ENCODE measurements at places on chromosomes 4 and X.

GRCh38 chrX:78168065-78168464 is 28.6 kb upstream of the TAF9B start:
- DNase-seq: no peak

GRCh38 chr4:46933686-46934085 is 24.6 kb upstream of the COX7B2 start:
- no peak for DNase-seq

DNA sequence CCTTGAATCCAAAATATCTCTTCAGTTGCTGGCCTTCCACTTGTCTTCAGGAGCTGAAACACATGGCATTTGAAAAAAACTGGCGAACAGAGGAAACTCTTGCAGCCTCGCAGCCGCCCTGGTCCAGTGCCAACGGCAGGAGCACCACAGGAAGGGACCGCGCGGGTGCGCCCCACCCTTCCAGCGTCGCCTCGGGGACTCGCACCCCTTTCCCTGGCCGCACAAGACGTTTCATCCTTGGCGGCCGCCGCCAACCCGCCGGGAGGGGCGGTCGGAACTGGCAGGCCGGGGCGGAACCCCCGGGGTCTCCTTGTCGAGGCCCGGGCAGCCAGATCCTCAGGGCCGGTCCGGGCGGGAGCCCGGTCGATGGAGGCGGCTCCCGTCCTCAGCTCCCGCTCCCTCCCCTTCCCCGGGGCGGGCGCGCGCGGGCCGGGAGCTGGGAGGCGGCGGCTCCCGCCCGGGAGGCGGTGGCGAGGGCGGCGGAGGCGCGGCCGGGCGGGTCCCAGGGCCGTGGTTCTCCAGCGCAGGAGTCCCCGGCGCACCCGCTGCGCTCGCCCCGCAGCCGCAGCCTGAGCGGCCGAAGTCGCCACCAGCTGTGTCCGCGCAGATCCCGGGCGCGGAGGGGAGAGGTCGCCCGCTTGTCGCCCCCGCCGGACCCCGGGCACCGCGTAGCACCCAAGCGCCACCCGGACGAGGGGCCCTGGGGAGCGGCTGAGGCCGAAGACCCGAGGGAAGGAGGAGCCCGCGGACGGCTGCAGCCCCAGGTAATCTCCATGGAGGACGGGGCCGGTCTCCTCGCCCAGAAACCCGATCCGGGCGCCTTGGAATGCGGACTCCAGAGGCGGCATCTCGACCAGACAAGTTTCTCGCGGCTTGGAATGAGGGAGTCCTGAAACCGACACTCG is 886 bp upstream of the NDST3 start:
- peak; percentile 54 for DNase-seq

GRCh38 chrX:122517786-122518185 is 666.3 kb upstream of the GRIA3 start:
- DNase-seq: no peak

- DNase-seq: no peak
These were observed 70.1 kb upstream of the SH3RF1 start for GRCh38 chr4:169340834-169341233.

DNA sequence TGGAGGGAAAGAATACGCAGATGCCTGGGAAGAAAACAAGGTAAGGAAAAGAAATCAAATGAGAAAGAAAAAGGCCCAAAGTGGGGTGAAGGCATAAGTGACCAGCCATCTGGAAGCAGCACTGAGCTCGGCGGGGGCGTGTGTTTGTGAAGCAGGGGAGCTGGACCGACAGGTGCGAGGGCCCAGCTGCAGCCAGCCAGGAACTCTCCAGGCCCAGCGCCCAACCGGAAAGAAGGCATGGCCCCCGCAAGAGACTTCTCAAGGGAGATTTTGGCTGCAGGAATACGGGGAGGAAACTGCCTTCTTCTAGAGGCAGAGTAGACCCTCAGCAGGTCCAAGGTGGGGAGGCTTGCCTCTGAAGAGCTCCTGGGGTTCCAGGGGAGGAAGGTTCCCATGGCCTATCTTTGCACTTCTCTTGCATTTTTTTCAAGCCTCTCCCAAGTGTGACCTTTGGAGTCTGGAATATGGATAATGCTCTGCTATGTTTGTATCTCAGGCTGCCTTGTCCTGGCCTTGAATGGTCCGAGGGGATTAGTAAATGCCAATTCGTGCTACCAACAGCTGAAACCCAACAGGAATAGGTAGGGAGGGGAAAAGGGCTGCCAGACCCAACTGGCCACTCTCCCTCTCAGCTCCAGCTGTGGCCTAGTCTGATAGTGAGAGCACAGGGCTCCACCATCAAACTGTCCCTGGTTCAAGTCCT is 10.8 kb upstream of the CITED1 start:
- DNase-seq: no peak

DNA sequence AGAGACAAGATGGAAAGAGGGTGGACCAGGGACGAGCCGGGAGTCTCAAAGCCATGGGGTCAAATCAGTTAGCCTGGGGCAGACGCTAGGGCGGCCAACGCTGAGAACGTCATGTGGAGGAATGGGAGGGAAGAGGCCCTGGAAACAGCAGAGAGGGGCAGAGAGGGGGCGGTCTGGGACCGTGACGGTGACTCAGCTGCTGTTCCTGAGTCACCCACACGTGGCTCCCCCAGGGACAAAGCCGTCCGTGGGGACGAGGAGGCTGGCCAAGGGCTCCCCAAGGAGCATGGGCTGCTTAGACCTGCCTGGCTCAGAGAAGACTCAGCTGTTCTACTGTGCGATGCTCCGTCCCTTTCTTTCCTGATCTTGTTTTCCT is 108.4 kb upstream of the LRPAP1 start:
- no peak for DNase-seq

DNA sequence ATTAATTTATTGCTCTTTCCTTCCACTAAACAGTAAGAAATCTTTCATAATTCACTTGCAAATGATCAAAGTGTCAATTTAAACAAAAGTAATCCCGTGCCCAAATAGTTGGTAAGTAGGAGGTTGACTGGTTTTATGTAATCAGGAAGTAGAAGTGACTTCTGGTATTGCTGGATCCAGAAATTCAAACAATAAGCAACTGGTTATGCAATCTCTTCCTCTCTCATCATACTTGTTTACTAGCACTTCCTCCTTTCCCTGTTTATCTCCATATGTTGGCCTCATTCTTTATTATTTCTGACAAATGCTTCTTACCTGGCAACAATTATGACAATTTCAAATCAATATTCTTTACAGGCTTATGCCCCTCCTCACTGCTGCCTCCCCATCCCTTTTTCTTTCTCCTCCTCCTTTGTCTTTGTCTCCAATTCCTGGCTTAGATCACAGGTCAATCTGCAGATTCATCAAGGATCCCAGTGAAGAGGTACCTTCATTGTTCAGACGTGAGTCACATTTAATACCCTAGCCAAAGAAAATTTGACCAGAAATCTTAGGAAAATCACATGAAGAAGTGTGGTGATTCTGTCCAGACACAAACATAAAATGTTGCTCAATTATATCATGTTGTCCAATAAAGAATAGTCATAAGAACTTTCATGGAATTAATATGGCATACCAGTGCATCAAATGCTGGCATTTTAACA is 323.2 kb upstream of the PCDH7 start:
- DNase-seq: no peak

GRCh38 chrX:96563646-96564045 is 121.0 kb upstream of the DIAPH2 start:
- no peak for DNase-seq

GRCh38 chr4:99436976-99437722 is 2.0 kb upstream of the ADH7 start:
- no peak for DNase-seq

- no peak for DNase-seq
These were observed 28.0 kb upstream of the IGBP1 start for GRCh38 chrX:70105229-70105628.

DNA sequence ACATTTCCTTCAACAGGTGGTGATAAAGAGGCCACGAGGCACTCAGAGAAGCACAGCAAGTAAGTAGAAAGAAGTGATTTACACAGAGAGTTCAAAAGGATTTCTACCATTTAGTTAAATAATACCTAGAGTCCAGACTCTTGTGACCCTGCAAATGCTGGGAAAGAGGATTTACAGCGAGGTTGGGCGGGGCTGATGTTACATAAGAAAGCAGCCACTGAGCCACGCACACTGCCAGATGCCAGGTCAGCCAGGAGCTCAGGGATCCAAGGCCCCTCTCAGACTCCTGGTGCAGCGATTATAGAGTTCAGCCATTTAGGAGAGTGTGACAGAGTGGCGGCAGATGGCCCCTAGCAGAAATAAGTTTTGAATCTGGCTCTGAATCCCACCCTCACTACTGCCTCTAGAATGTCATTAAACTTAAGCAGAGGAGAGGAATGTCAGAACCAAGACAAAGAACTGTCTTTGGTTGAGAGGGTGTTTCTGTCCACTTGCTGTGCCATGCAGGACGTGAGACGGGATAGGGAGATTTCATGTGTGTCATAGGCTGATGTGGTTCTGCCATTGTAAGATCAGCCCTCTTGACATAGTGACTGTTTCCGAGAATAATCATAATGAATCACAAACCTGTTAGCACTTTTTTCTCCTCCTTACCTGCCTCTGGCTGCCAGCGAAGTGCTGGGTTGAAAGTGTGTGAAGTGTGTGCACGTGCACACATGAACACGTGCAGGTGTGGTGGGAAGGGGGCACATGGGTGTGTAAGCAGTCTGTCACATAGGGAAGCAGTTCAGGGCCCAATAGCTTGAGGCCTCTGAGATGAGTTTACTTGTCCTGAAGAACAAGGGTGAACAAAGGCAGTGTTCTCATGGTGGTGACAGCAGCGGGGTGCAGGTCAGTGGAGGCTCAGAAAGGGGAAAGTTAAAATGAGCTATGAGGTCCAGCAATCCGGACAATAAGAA is 50.1 kb downstream of the MFAP3L start:
- DNase-seq: no peak

GRCh38 chrX:132227383-132228112 is 8.3 kb upstream of the RAP2C start:
- no peak for DNase-seq

DNA sequence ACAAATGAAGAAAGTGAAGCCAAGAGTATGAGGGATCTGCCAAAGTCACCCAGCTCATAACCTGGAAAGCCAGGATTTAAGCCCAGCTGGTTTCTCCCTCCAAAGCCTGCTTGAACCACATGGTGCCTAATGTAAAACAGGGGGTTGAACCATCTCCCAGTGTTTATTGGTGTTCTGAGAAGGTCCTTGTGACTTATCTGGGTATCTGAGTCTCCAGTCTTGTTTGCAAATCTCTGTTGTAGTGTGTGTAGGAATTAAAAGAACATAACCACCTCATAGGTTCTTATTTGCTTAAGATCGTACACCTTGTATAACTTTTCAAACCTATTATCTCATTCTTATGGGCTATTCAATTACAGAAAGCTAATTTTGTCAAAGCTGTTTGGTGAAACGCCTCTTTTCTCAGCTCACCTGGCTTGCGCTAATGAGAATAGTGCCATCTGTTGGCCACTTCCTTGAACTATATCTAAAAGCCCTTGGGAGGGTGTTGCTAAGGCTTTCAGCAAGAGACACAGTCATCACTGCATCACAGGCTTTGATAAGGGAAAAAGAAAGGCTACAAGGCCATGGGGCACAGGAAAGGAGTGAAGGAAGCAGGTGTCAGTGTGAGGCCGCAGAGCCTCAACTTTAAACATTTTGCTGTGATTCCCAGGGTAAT is 34.0 kb downstream of the ETDB start:
- peak; percentile 68 for DNase-seq

- DNase-seq: no peak
These were observed 57.7 kb upstream of the TBC1D14 start for GRCh38 chr4:6851962-6852361.

DNA sequence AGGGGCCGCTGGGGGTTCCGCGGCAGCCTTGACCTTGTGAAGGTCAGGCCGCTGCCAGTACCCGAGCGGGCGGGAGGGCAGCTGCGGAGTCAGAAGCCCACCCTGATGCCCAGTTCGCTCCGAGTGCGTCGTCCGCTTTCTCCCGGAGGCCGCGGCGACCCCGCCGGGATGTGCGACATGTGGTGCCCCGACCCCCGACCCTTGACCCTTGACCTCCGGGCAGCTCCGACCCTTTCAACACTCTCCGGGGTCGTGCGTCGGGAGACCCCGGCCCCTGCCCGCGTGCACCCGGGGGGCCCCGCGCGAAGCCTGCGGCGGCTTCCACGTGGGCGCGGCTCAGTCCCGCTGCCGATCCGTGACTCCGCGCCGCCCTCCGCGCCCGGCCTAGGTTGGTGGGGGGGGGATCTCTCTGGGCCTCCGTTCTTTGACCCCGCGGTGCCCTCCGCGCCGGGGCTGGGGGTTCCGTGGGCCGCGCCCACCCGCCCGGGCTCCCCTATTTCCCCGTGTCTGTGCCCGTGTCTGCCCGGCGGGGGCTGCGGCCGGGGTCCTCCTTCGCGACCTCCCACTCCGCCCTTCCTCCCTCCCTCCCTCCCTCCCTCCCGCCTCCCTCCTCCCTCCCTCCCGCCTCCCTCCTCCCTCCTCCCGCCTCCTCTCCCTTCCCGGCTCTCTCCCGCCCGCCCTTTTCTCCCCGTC is 609 bp upstream of the SLC25A6 start:
- peak; percentile 50 for DNase-seq

DNA sequence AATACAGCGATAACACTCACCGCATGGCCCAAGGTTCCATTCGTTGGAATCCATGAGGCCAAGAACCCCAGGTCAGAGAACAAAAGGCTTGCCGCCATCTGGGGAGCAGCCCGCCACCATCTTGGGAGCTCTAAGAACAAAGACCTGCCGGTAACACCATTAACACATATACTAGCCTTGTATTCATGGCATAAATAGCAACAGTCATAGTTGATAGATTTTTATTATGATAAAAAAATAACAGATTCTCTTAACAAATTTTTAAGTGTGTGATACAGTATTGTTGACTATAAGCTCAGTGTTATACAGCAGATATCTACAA is 309.4 kb downstream of the GLUD2 start:
- no peak for DNase-seq

GRCh38 chrX:29662101-29662500 is 553.3 kb upstream of the MAGEB2 start:
- no peak for DNase-seq

DNA sequence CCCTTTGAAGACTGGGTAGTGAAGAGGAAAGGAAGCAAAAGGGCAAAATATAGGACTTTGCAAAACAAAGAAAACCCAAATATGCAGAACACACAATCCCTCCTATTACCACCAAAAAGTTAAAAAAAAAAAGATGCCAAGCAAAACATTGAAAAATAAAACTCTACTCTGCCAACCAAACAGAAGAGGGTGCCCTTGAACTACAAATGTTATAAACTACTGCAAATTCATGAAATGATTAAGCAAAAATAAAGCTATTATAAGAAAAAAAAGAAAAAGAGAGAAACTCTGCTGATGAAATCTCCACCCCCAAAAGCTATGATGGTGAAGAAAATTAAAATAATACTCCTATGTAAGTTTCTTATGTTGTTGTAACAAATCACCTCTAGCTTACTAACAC is 168.5 kb upstream of the STK26 start:
- DNase-seq: peak; percentile 82

DNA sequence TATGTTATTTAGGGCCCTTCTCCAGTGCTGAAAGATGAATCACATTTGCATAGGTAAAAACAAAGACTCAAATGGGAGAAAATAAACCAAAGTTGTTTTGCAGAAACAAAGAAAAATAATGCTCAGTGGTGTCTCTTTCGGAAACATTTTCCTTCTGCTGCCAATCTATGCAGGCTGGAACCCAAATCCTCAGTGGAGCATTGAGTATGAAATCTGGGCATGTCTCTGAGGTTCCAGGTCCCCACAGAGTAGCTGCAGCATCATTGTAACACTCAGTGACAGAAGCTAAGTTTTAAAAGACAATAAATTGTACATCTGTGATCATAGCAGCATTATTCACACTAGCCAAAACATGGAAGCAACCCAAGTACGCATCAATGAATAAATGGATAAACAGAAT is 303.6 kb downstream of the FBXW7 start:
- no peak for DNase-seq

GRCh38 chr4:3756343-3757059 is 9.7 kb upstream of the ADRA2C start:
- DNase-seq: no peak
